ENCODE measurements at places on chromosomes 16 and 17. TPM values are rescaled to one million over a fixed set of nuclear protein-coding genes. Genes with fewer than 3 reads are reported as not detected.

BRICD5 gene
- total RNA-seq = 1.9 TPM

SRCIN1 gene
- total RNA-seq = 0.80 TPM

TVP23B gene
- total RNA-seq = 125 TPM

CPNE7 gene
- total RNA-seq = 3.4 TPM

CLEC18A gene
- 1.2 TPM for total RNA-seq

PIK3R6 gene
- not detected for total RNA-seq

TBC1D3E gene
- total RNA-seq = not detected

ADAM11 gene
- not detected for total RNA-seq

SCARF1 gene
- total RNA-seq = 2.1 TPM

SCN4A gene
- total RNA-seq = 0.06 TPM

MYH13 gene
- total RNA-seq = under 0.01 TPM

KCNJ18 gene
- not detected for total RNA-seq

NEUROD2 gene
- not detected for total RNA-seq

HES7 gene
- 0.40 TPM for total RNA-seq

KRTAP4-4 gene
- total RNA-seq = not detected

Measured in Daoy (cell line).